ENCODE measurements at places on chromosomes 12 and 14.

DNA sequence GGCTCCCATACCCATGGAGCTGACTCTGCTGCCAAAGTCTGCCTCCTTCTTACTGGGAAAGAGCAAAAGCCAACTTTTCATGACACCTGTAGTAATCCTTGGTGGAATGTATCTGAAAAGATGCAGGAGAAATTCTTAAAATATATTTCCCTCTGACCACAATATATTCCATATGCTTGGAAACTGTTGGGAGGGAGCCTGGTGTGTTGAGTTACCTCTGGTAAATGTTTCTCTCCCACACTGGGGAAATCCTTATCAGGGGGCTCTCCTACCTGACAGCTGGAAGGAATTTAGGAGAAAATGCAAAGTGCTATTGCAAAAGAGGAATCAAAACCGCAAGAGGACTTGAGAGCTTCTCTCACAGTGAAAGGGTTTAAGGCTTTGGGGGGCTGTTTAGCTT lies 139.4 kb downstream of the TBX5 start:
- DNase-seq = no peak

DNA sequence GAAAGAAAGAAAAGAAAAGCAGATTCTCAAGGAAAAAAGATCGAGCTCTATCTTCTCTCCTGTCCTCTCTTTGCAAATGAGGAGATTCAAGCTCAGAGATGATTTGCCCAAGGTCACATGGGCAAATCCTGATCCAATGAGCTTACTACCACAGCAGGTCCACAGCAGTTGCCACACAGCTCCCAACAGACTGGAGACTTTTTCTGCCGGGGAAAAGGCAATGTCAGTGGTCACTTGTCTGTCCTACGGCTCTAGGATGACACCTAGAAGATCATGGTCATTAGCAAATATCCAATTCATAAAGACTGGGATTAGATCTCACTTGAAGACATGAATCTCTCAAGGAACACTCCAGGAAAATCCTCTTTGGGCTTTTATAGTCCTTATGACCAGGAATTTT lies 58.8 kb downstream of the TTC7B start:
- DNase-seq = no peak

DNA sequence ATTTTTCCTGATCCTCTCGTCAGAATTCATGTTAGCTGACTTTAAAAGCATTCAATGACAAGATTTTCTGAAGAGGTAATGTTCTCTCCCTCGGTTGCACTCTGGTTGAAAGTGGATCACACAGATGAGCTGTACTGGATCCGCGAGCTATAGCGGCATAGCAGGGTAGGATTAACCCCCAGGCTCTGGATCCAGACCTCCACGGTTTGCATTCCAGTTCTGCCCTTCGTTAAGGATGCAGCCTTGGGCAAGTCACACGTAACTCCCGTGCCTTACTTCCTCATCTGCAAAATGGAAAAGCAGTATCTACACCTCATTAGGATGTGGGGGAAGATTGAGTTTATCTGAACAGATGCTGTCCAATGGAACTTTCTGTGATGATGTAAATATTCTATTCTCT lies 13.8 kb downstream of the CCDC92 start:
- no peak for DNase-seq

DNA sequence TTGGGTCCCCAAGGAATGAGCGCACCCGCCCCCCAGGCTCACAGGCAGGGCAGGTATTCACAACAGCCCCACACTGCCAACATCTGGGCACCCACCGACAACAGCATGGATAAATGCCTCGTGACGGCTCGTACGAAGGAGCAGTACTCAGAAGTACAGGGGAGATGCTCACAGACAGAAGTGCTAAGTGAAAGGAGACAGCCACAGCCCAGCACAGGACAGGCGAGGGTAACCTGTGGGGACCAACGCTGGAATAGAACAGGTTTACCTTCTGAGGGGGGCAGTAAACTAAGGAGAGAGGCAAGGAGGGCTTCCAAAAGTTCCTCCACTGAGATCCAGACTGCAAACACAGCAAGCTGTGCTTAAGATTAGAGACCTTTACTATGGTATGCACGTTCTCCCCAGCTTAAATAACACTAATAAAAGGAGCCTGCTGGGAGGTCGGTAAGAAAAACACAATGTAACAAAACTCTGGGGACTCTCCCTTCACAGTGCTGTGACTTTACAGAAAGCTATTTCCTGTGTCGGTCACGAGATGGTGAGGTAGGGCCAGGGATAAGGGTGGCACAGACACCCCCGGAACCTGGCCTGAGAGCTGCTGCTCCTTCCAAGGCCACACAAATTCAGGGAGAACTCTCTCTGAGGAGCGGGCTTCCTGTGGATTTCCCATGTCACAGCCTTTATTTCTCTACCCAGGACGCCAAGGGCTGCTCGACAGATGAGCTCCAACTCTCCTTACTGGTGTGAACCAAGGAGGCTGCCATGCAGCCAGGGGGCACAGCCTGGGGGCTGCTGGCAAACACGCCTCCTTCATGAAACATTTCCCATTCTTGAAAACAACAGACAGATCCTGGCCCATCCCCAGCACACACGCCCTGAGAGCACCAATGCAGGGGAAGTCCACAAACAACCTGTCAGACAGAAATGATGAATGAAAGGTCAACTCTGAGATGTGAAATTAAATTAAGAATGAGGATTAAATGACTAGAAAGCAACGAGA lies 26.3 kb downstream of the SLC15A4 start:
- DNase-seq = no peak

GRCh38 chr14:101369194-101369915 lies 191.9 kb upstream of the DIO3 start:
- DNase-seq = no peak

- no peak for DNase-seq
Observed at GRCh38 chr12:1220127-1221092, 229.4 kb downstream of the ERC1 start.

DNA sequence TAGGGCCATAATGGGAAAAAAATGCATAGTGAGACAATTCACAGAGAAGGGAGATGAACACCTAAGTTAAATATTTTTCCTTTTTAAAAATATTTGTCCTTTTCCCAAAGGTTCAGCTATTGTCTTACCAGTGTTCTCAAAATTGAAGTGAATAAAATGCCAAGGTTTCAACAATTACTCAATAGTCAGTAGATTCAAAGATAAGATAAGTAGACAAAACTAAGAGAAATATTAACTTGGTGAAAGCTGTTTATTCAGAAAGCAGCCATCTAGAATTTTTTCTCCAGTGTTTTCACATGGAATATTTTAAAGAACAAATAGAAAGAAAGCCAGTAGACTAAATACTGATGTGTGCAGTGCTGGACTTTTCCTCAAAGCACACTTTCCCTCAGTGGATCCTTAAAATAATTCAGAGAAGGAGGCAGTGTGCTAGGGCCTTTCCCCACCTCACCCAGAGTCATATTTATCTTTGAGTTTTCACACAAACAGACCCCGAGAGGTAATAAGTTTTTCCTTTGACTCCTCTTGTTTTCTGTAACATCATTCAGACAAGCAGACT lies 144.5 kb upstream of the PLEKHG7 start:
- no peak for DNase-seq

GRCh38 chr12:33967760-33968159 lies 54.5 kb upstream of the ALG10 start:
- DNase-seq = no peak

DNA sequence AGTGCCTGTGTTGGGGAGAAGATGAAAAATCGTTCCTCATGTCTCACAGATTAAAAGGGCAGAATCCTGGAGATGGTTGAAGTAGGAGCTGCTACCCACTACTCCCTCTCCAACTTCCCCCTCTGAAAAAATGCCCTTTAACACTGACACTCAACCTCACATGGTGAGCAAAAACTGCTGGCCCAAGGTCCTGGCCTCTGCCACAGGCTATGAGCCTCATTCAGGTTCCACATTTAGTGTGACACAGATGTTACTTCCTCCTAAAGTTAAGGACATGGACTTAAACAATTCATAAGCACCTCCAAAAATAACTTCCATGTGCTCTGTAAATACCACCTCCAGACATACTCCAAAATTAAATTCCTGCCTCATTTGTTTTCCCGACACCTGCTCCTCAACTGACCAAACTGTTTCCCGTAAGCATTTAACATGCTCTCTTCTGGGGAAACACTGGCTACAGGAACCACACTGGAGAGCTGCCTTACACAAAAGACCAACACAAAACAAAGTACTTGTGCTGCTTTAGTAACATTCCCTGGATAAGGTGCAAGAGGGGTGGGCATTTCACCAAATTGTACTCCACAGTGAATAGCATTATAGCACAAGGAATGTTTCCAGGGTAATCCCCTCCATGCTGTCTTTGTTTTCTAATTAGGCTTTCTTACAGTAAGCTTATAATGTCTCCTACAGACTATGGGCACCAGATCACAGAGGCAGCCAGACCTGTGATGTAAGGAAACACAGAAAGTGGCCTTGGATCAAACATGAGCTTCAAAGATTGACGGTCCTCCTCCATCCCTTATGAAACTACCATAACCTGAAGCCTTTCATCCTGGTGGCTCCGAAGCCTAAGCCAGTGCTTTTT lies 57.0 kb downstream of the PHLDA1 start:
- no peak for DNase-seq

- no peak for DNase-seq
Observed at GRCh38 chr12:85627584-85627983, 208.6 kb downstream of the RASSF9 start.

DNA sequence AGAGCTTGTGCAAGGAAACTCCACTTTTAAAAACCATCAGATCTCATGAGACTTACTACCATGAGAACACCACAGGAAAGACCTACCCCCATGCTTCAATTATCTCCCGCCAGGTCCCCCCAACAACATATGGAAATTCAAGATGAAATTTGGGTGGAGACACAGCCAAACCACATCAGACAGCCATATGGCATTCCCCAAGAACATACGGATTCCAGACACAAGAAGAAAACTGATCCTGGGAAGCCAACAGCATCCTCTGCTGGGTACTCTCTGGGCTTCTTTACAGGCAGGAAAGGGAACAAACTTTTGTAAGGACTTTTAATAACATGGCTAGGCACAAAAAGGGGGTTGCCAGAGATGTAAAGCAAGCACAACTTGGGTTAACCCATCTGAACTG lies 127.2 kb downstream of the TMEM132C start:
- no peak for DNase-seq

GRCh38 chr14:53953828-53954550 lies 2.6 kb downstream of the BMP4 start:
- DNase-seq = no peak

- no peak for DNase-seq
Observed at GRCh38 chr12:24815114-24815423, 133.8 kb downstream of the BCAT1 start.

DNA sequence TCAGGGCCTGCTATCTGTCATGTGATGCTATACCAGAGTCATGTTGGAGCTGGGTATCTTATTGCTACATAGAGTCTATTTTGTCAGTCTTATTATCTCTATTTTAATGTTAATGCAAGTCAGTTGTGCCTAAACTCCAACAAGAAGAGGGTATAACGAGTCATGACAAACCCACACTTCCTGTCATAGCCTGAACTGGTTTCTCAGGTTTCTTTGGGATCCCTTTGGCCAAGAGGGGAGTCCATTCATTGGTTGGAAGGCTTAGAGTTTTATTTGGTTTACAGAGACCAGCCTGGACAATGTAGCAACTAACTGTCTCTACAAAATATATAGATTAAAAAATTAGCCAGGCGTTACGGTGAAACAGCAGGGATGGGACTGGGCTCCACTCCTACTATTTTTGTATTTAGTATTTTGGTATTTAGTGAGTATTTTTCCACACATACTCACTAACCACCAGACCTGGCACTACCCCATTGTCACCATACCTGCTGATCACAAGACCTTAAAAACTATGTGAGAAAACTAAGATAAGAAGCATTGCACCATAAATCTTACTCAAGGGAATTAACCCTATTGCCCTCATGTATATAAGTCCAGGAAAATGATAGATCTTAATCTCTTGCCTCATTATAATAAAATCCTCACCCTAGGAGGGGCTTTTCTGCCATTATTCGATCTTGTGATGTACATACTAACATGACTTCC lies 387.5 kb downstream of the IPO8 start:
- DNase-seq = no peak

GRCh38 chr12:121423253-121423652 lies 23.3 kb downstream of the RNF34 start:
- DNase-seq = no peak

GRCh38 chr14:101743701-101744100 lies 17.8 kb upstream of the PPP2R5C start:
- DNase-seq = no peak

DNA sequence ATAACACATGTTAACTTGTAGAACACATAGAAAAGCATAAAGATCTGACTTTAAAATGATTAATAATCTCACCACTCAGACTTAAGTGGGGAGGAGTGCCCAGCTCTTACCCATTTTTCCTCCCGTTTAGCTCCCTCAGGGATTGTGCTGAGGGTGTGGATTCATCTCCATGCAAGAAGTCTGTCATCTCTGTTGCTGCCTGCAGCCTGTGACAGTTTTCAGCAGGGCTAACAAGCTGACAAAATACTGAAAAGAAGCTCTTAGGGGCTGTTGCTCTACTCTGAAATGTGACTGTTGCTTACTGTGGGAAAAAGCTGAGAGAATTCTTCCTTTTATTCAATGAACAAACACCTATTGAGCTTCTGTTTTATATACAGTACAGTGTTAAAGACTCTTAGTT lies 216.2 kb downstream of the CPNE8 start:
- no peak for DNase-seq

DNA sequence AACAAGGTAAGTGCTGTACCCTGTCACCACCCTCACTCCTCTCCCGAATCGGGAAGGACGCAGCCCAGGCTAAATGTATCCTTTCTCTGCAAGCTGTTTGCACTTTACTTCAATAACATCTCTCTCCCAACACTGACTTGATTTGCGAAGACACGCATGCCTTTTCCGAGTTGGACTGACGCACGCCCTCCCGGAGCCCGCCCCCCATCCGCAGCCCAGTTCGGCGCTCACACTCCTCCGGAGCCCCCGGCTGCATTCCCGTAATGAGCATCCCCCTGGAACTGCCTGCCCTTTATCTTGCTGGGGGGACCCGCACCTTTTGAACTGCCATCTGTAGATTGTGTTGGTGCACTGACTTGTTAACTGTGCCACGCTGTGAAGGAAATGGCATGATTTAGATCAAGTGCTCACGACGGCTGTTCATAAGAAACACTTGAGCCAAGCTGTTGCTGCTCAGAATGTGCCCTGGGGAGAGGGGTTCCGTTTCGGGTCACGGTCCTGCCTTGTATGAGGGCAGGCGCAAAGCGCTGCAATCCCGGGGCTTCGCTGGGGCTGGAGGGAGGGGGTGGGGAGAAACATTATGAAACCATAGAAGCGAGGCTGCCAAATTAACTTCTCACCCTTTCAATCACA lies 176.6 kb upstream of the CDKN3 start:
- no peak for DNase-seq

DNA sequence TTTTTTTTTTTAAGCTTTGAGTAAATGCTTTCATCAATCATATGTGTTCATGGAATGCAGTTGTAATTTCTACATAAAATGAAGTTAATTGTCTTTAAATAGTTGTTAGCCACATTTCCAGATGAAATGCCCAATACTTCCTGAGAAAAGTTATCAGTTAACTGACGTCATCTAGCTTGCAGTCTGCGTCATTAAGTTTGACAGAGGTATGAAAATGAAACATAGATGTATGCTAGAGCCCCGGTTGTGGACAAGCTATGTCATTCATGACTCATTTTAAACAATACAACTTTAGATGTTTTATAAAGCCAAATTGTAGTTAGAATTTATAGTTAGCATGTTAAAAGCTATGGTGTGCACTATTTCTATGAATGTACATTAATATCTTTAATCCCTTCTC lies 90.7 kb downstream of the PLEKHA5 start:
- DNase-seq = no peak

Measured in CD8-positive, alpha-beta memory T cell (primary cell).